T-helper 17 cell (primary cell): ENCODE measurements at places on chromosomes 5 and 9.

- no peak for DNase-seq
Measured at GRCh38 chr9:131473198-131473885, 29.4 kb upstream of the POMT1 start.

- no peak for DNase-seq
Measured at GRCh38 chr9:123478967-123479602, 123.1 kb downstream of the CRB2 start.

DNA sequence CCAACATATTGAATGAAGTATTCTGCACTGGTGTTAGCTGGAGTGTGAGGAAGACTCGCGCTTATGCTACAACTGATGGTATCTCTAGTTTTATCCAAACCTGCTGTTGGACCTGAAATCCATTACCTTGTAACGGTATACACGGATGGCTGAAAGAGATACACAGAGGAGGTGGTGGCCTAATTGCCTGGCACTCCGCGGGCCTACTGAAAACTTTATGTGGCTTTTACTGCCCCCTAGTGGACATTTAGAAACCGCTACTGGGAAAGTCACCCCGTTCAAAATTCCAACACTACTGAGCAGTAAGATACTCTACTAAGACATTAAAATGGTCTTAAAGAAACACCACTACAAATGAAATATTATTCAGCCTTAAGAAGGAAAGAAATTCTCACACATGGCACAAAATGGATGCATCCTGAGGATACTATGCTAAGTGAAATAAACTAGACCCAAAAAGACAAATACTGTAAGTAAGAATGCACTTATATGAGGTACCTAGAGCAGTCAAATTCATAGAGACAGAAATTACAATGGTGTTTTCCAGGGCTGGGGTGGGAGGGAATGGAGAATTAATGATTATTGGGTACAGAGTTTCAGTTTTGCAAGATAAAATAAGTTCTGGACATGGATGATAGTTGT is 100.4 kb downstream of the TTLL11 start:
- DNase-seq, result no peak

GRCh38 chr9:78396087-78396486 is 99.2 kb downstream of the PSAT1 start:
- no peak for DNase-seq

DNA sequence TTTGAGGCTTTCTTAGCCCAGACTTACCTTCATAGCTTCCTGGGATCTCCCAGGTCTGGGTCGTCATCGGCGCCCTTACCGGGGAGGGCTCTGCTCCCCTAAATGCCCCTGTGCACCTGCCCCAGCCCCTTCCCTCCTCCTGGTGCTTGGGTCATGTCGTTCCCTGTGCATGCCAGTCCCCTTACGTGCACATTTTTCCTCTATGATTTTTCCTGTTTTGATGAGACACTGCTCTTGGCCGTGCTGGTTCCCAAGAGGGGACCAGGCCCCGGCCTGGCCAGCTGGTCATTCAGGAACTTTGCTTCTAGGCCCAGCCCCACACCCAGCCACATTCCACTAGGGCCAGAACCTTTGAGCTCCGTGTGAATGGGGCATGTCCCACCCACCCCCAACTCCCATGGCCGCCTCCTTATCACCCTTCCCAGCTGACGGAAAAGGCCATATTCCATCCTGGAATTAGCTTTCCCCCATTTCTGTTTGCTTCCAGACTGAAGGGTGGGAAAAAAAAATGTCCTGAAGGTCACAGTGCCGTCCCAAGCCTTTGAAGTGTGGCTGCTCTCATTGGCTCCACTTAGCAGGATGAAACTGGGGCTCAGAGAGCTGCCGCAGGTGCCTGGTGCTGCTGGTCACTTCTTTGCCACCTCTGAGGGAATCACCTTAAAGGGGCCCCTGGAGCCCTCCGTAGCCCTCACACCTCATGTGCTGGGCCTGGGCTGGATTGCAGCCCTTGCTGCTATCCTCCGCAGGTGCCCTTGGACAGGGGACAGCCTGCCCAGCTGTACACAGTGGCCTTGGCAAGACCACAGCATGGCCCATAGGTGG is 25.1 kb downstream of the ERGIC1 start:
- no peak for DNase-seq

GRCh38 chr9:38234479-38235170 is 157.9 kb upstream of the ALDH1B1 start:
- no peak for DNase-seq

- no peak for DNase-seq
Measured at GRCh38 chr5:116411101-116411571, 163.5 kb downstream of the SEMA6A start.

DNA sequence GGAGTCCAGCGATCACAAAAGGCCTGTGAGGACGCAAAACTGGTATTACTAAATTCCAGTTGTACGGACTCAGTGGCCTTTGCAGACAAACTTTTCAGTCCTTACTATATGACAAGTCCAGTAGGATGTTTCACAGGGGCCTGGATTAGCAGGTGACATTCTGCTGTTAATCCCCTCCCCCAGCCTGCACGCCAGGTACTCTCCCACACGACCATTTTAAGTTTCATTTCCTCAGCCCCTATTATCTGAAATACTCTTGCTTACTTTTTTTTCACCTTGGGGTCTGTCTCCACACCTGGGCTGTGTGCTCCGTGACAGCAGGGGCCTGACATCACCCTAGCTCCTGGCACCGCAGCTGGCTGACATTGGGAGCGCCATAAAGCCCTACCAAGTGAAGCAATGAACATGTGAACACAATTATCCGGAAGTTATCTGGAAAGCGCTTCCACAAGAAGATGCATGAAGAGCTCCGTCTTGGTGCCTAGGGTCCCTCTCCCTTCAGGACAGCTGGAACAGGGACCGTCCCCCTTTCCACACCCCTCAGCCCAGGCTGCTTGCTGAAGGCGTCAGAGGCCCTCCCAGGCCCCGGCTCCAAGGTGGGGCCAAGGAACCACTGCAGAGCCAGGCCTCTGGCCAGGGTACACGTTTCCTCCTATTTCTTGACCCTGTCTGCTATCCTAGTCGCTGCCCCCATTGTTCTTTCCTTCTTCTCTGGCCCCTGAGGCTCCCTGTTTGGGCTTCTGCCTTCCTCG is 39.7 kb upstream of the ZNF622 start:
- no peak for DNase-seq

GRCh38 chr5:77077829-77078176 is 9.3 kb downstream of the ZBED3 start:
- DNase-seq, result no peak

GRCh38 chr9:134185536-134186011 is 21.2 kb upstream of the RNU6ATAC start:
- no peak for DNase-seq

- DNase-seq, result no peak
Measured at GRCh38 chr5:1027631-1028441, 19.2 kb downstream of the NKD2 start.

- DNase-seq, result no peak
Measured at GRCh38 chr5:114957384-114957783, 212.3 kb downstream of the TRIM36 start.

GRCh38 chr9:89634995-89635742 is 30.4 kb downstream of the GADD45G start:
- no peak for DNase-seq

DNA sequence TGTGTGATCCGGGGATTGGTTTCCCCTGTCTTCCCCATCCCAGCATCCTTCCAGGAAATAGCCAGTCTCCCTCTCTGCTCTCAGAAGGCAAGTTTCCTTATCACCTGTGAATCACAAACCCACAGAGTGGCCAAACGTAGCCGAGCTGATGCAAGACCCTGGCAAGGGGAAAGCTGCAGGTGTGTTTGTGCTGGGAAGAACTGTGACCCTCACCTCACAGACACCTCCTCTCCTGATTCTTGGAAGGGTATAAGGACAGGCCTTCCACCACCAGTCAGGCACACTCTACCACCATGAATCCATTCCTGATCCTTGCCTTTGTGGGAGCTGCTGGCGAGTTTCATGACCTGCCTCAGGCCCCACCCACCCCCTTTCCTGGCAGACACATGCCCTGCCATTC is at the start of gene PRSS3:
PRSS3 (plus strand) TSS at position 281 of the 400 bp plus-strand sequence; CDS start at position 294, 13 bp downstream.
- DNase-seq, result no peak

GRCh38 chr9:136806067-136806466 is 1.7 kb upstream of the RABL6 start:
- no peak for DNase-seq

DNA sequence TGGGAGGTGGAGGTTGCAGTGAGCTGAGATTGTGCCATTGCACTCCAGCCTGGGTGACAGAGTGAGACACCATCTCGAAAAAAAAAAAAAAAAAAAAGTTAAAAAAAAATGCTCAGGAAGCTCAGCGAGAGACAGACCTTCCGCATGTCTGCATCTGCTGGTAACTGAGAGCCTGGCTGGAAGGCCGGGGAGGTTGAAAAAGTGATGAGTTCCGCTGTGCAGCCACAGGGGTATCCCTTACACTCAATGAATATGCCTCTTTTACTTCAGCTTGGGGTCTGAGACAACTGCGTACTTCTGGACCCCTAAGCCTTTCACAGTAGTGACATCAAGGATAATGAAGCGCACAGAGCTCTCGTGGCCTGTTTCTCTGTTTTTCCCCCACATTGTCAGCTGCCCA is 179.9 kb upstream of the KLF4 start:
- no peak for DNase-seq

DNA sequence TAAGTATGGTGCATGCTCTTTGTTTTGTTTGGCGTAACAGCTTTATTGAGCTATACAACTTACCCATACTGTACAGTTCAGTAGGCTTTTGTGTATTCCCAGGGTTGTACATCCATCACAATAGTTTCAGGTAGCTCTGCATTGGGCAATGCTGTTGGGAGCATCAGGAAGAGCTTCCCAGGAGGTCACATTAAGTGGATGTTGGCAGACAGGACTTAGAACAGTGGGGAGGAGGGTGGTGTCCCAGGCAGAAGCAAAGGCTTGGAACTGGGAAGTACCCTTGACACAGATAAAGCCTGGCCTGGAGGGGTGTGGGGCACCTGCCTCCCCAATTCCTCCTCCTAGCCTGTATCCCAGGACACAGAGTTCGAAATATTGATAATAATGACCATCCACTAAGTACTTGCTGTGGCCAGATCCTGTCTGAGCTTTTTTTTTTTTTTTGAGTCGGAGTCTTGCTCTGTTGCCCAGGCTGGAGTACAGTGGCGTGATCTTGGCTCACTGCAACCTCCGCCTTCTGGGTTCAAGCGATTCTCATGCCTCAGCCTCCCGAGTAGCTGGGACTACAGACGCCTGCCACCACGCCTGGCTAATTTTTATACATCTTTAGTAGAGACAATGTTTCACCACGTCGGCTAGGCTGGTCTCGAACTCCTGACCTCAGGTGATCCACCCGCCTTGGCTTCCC is 1.3 kb downstream of the BBLN start:
- DNase-seq, result no peak

DNA sequence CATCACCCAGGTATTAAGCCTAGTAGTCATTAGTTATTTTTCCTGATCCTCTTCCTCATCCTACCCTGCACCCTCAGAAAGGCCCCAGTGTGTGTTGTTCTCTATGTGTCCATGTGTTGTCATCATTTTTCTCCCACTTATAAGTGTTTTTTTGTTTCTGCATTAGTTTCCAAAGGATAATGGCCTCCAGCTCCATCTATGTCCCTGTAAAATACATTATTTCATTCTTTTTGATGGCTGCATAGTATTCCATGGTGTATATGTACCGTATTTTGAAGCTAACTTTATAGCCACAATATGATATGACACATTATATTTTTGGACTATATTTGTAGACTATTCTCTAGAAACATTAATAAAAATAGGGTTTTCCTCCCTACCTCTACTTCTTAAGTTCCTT is 324.4 kb upstream of the EDIL3 start:
- DNase-seq, result no peak

DNA sequence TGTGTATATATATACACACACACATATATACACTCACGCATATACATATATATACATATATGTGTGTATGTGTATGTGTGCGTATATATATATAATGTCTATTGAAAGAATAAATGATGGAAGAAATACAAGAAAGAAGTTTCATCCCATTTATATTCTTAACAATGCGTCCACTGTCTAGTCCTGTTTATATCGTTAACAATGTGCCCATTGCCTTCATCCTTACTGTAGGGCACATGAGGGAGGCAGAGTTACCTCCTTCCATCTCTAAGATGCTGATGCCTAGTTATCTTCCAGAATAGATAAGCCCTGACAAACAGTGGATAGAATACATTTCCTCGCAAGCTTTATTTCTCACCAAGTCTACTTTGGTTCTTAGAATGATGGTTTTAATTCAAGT is 389.8 kb upstream of the SEMA6A start:
- DNase-seq, result no peak
